Cortex of kidney (tissue), 1 donor: ENCODE measurements at places on chromosomes 13 and 19.

- no peak for DNase-seq
Observed at GRCh38 chr13:75803164-75803611, 167.1 kb downstream of the LMO7 start.

- no peak for DNase-seq
Observed at GRCh38 chr13:69495096-69495495, 612.5 kb upstream of the ATXN8OS start.

GRCh38 chr13:40379794-40380578, 286.5 kb downstream of the FOXO1 start:
- no peak for DNase-seq

DNA sequence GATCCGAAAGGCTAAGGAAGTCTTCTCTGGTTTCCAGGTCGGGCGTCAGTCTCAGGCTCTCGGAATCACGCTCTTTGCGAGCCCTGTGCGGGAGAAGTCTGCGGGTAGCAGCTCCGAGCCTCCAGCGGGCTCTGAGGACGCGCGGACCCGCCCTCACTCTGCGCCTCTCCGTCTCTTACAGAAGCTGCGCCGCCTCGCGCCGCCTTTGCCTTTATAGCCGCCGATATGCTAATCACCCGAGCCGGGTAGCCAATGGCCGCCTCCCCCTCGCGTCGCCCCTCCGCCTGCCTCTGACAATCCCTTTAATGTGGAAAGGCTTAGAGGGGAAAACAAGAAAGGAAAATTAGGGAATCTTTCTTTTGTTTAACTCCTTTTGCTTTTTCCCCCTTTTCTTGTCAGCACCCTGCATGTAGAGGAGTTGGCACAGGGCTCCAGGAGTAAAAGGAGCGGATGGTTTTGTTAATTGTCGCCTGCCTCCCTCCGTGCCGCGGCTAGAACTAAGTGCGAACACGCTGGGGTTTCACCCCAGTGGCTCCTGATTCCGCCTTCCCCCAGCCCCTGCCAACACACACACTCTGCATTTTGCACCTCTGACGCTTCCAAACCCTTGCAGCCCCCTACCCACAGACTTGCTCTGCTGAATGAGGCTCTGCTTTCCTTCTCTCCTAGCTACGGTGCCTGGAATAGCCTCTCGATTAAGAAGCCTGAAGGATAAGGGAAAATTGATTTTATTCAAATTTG, at the start of gene PCDH8:
PCDH8 (minus strand) TSS at position 186 of the 741 bp plus-strand sequence. CDS start 204 bp downstream, outside the sequence.
- no peak for DNase-seq

DNA sequence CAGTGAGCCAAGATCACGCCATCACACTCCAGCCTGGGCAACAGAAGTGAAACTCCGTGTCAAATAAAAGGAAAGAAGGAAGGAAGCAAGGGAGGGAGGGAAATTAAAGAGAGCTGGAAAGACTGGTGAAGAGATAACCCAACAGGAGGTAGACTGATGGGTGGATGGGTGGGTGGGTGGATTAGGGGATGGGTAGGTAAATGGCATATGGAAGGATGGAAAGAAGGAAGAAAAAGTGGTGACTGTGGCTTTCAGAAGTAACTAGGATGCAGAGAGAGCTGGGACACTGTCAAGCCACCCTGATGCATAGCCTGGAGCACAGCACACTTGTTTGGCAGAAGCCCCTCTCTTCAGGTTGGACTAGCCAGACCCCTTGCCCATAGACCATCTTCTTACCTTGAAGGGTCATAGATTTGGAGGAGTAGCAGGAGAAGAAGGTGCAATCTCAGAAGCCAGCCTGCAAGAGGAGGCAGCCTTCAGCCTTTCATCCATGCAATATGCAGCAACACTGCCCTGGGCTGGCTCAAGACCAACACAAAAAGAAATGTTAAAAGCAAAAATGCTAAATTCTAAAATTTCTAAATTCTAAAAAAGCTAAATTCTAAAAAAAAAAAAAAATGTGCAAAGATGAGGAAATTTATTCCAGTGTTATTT, 5.1 kb downstream of the IQCN start:
- DNase-seq = no peak
